ENCODE measurements at places on chromosomes 7 and 10.

DNA sequence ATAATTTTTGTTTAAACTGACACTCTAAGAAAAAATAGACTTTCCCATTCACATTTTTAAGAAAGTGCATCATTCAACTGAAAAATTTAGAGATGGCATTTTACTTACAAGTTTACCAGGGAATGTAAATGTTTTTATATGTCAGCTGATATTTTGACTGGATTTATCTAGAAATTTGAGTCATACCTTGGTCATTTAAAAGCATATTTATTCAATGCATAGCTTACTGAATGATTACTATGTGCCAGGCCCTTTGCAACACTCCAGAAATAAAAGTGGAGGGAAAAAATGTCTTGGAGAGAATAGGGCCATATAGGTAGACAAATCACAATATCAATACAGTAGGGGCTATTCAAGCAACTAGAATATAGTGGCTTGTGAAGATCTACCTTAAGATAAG is 98.4 kb upstream of the FAM3C start:
- DNase-seq, result no peak

GRCh38 chr10:96138102-96138501 is 8.0 kb downstream of the ZNF518A start:
- DNase-seq, result no peak

DNA sequence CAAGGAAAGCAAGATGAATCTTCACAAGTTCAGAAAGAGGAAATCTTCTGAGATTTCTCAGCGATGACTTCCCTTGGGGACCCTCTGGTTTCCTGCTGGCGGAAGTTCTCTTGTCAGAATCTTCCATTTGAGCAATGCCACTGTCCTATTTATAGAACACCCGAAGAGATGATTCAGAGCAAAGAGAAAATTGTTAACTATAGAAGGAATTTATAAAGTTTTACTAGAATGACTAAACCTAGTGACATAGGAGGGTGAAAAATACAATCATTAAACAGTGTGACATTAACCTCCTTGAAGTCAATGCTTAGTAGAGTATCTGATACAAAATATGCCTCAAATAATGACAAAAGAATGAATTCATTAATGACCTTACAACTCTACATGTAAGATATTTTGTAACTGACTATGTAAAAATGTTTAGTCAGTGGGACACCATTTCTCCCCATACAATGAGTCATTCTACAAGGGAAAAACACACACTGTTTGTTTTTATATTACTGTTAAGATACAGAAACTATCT is 206.5 kb upstream of the CNTNAP2 start:
- peak; percentile 4 for DNase-seq

DNA sequence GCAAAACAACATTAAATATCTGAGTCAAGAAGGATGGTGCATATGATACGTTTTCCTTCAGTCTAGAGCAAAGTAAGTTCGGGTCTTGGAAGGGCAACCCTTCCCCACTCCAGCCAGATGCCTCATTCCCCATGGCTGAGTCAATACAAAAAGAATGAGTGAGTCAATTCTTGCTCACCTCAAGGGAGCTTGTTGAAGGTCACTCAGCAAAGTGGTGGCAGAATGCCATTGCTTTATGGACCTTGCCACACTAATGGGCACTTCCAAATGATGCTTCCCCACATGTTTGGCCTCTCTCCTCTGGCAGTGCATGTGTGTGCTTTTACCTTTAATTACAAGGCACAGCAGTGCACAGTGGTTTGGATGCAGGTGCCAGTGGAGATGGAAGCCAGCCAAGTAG is 296.5 kb downstream of the SORCS3 start:
- DNase-seq, result no peak

DNA sequence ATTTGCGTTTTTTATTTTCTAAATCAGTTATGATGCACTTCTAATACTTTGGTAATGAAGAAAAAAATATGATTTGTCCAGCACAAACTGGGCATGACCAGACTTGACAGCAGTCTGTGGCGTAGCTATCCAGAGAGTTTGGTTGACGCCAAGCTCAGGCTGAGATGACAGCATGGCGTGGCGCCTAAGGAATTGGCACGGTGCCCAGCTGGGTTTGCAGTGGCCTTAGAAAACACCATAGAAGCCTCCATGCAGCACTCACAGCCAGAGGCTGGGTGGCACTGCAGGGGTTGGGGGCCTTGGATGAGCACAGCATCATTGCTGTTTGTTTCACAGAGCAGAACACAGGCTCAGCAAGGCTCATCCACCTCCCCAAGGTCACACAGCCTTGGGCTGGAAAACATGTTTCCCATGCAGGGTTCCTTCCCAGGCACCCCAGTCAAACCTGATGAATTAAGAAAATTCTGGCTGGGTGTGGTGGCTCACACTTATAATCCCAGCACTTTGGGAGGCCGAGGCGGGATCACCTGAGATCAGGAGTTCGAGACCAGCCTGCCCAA is 88.9 kb downstream of the GTF2IRD1 start:
- DNase-seq, result no peak

GRCh38 chr7:55557666-55558188 is 14.6 kb downstream of the VOPP1 start:
- DNase-seq, result no peak

GRCh38 chr7:43362652-43363034 is 220.3 kb upstream of the STK17A start:
- DNase-seq, result peak; percentile 12

DNA sequence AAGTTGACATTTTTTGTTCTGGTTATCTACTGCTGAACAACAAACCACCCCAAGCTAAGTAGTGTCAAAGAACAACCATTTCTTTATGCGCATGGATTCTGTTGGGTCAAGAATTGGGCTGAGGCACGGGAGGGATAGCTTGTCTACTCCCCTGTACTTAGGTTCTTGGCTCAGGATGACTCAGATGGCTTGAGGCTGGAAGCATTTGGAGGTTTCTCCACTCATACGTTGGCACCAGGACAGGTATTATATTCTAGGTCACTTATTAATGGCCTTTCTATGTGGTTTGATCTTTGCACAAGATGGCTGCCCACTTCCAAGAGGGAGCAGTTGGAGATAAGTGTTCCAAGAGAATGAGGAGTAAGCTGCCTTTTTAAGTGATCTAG is 11.8 kb upstream of the TFAM start:
- DNase-seq, result no peak

GRCh38 chr7:53350241-53350640 is 314.8 kb downstream of the POM121L12 start:
- DNase-seq, result peak; percentile 35

GRCh38 chr10:69268761-69269416 is 9.4 kb upstream of the HK1 start:
- no peak for DNase-seq

GRCh38 chr10:110212119-110213006 is 5.0 kb downstream of the MXI1 start:
- DNase-seq, result peak; percentile 63

DNA sequence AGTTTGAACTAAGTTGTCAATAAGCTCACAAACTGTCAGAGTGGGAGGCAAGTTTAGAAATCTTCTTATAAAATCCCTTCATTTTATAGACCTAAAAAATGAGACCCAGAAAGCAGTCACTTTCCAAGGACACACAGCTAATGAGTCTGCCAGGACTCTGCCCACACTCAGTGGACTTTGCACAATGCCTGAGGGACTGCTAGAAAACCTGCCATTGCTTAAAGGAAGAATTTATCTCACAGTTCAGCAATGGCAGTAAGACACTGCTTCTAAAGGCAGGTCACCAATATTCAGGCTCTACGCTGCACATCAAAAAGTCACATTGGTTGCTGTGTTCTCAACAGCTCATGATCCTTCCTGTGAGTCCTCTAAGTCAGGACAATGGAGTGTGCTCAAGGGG is 698.1 kb downstream of the GRID1 start:
- no peak for DNase-seq

Measured in Jurkat, Clone E6-1 (cell line).